Stimulated activated CD8-positive, alpha-beta memory T cell treated with anti-CD3 and anti-CD28 coated beads, Interleukin-7, amount 100 ng/mL, for 1 hour (primary cell): ENCODE measurements at places on chromosomes 2 and 18.

DNA sequence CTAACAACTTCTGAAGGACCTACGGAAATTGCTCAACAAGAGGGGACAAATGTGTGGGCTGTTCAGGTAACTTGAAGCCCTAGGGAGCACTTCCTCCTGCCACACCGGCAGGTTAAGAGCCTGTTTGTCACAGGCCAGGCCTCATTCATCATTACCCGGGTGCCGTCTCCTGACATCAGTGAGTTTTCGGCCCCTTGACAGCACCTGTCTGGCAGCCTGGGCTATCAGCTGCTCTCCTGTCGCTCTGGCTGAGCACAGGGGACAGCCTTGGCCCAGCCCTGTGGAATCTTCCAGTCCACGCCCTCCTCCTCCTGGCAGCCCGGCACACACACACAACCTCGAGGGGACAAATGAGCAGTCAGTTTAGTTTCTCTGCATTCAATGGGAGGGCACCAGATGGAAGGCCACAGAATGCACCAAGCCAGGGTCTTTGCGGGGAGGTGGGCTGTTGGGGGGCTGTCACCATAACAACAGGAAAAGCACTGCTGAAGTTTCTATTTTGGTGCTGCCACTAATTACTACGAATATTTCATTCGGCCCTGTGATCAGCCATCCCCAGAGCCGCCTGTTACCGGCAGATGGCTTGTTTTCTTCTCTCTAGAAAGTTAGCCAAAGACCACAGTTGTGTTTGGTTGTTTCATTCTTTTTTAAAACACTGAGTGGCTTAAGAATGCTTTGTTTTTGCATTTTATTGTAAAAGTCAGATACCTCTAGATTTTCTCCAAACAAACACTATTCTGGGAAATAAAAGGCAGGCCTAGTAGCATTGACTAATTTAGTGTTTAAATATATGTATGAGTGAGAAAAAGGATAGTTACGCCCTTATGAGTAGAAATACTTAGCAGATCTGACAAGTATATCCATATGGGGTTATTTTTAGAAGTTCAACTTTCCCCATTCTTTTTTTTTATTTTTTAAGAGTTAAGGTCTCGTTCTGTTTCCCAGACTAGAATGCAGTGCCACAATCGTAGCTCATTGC is 189.9 kb upstream of the NDUFV2 start:
- no peak for DNase-seq

DNA sequence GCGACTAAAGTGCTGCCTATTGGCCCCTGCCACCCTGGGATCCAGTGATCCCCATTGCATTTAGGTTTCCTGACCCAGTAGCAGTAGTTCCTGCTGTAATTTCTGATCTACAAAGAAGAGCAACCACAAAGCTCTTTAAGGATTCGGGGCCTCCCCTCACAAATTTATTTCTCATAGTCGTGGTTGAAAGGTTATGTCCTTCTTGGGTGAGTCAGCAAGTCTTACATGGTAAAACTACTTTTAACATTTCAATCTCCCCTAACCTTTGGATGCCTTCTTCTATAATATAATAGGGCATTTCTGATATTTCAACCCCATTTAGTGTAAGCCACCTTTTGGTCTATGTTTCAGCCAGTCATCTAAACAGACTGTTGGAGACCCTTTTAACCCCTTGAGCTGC is 14.9 kb downstream of the PIKFYVE start:
- no peak for DNase-seq

- no peak for DNase-seq
These were observed 16.7 kb upstream of the NEDD4L start for GRCh38 chr18:58027341-58027740.

- DNase-seq, result no peak
These were observed 231.1 kb downstream of the ANKRD30B start for GRCh38 chr18:14978962-14979535.

GRCh38 chr2:37781028-37781427 is 109.6 kb upstream of the CDC42EP3 start:
- DNase-seq, result no peak

GRCh38 chr2:233165543-233165894 is 86.0 kb upstream of the ATG16L1 start:
- no peak for DNase-seq

DNA sequence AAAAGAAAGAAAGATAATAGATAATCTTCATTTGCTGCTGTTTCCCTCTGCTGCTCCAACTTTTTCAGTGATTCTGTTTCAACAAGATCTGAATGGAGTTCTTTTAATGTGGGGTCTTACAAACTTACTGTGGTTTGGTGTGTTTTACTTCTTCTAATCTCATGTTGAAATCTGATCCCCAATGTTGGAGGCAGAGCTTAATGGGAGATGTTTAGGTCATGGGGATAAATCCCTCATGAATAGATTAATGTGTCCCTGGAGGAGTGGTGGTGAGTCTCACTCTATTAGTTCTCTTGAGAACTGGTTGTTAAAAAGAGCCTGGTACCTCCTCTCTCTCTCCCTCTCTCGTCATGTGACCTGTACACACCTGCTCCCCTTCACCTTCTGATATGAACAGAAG is 442.4 kb downstream of the EPHA4 start:
- DNase-seq, result no peak

DNA sequence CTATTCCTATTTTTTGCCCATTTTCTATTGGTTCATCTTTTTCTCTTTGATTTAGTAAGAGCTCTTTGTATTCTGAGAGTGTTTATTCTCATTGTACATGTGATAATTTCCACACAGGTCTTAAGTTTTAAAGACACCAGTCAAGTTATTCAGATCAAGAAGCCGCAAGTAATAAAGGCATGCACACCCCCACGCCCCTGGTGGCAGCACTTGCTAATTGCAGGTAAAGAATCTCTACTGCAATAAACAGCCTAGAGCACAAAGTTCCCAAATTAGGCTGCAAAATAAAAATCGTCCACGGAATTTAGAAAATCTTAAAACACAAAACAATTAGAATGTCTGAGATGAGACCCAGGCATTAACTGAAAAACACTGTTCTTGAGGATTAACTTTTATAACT is 45.2 kb downstream of the ST3GAL5 start:
- no peak for DNase-seq

DNA sequence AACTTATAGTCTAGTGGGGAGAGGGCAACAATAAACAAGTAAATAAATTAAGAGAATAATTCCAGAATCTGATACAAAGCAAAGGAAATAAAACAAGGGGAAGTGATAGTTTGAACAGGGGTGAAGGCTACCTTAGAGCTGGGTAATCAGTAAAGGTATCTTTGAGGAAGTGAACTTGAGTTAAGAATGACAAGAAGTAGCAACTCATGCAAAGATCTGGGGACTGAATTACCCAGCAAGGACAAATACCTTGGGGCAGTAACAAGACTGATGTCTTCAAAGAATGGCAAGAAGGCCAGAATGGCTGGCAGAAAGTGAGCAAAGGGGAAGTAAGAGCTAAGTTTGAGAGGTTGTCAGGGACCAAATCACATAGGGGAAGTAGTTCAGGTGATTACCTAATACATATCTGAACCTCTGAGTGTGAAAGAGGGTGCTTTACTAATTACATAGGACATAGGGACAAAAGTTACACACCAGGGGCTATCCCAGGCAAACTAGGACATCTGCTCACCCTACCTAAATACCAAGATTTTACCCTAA is 244.6 kb upstream of the HNRNPA3 start:
- DNase-seq, result no peak

GRCh38 chr18:63207143-63207790 is 112.3 kb downstream of the BCL2 start:
- DNase-seq, result no peak

- no peak for DNase-seq
These were observed 6.2 kb upstream of the TFCP2L1 start for GRCh38 chr2:121291251-121291580.
